Activated T-cell treated with anti-CD3 and anti-CD28 coated beads, Interleukin-2, amount 50 U/mL, for 72 hours (primary cell): ENCODE measurements at places on chromosomes 5 and 9. TPM values are rescaled to one million over a fixed set of nuclear protein-coding genes. Genes with fewer than 3 reads are reported as not detected.

- no peak for DNase-seq
These were observed 108.7 kb downstream of the RXRA start for GRCh38 chr9:134434894-134435506.

- no peak for DNase-seq
These were observed 34.6 kb downstream of the SGCD start for GRCh38 chr5:156361436-156362109.

DNA sequence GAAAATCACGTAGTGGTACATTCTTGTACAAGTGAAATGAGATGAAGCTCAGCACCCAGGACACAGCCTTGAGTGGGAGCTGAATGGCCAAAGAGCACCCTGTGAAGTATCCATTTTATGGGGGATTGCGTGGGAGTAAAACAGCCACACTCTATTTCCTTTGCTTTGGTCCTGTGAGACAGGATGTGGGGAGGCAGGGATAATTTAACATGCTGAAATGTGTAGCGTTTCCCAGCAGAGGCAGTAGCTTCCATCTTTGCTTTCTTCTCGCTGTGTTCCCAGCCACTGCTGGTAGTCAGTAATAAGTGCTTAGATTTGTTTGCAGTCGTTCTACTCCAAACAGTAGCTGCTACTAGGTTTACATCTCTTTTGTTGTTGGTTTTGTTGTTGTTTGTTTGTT, 4.4 kb downstream of the IL31RA start:
- peak; percentile 5 for DNase-seq

- peak; percentile 18 for DNase-seq
These were observed 398.5 kb upstream of the RPS23 start for GRCh38 chr5:82676661-82677060.

Gene KCNT1
- total RNA-seq = not detected

DNA sequence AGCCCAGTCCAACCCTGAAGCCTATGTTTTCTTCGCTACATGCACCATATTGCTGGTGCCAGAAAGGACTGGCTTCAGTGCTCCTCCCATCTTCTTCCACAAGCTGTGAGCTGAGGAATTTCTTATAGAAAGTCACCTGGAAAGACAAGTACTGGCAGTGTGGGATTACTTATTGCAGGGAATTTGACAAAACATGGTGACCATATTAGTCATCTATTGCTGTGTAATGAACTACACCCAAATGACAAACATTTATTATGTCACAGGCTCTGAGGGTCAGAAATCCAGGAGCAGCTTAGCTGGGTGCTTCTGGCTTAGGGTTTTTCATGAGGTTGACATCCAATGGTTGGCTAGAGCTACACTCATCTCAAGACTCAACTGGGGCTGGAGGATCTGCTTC, 75.5 kb downstream of the ENTREP1 start:
- DNase-seq = no peak

Gene LURAP1L
- not detected for total RNA-seq

DNA sequence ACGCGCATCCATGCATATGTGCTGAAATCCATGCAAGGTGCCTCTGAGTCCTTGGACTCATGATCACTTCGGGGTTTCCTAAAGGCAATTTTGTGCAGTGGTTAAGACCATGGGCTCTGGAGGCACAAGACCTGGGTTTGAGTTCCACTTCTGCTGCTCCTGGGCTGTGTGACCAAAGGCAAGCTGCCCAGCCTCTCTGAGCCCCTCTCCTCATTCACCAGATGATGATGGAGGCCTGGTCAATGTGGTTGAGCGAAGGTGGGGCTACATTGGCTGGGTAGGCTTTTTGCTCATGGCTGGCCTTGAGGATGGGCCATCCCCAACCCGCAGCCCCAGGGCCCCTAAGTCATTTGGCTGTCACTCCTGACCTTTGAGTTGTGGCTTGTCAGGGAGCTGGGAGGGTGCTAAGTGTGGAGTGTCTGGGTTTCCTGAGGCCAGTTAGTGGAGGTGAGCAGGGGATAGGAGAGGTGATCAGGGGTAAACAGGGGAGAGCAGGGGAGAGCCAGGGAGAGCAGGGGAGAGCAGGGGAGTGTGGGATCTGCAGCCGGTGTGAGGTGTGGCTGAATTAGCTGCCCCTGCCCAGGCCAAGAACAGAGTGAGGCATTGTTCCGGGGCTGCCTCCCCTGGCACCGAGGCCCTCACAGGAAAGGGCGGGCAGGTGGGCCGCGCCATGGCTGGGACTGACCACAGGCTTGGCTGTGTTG, 64.6 kb upstream of the SYNPO start:
- DNase-seq = no peak

- DNase-seq = no peak
These were observed 76.9 kb upstream of the ZNF608 start for GRCh38 chr5:124823380-124823779.

DNA sequence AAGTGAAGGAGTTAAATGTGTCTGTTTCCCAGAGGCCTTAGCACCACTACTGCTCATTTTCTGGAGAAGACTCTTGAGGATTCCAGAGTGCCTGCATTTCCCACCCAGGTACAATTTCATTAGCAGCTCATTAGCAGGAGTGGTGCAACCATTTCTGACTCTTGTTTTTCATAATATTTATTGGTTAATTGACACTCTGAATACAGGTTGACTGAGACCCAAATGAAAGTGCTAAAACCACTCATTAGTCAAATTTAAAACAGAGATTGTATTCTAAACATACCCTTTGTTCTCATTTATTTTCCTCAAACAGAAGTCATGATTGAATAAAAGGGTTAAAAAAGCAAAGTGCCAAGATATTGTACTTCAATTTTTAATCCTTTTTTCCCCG, 134.5 kb downstream of the SIL1 start:
- no peak for DNase-seq
